ENCODE measurements at places on chromosomes 1 and 21.
A peak's percentile ranks its signal among the peaks of the same experiment; 100 is the strongest.

GRCh38 chr1:161258439-161259344 lies at the start of gene PCP4L1:
Gene PCP4L1, plus strand, starts transcription at chr1:161258745. Its CDS starts 230 bp downstream, at chr1:161258975.
- peak; percentile 35 for DNase-seq

- no peak for DNase-seq
Observed at GRCh38 chr1:87058343-87058649, 143.9 kb downstream of the HS2ST1 start.

DNA sequence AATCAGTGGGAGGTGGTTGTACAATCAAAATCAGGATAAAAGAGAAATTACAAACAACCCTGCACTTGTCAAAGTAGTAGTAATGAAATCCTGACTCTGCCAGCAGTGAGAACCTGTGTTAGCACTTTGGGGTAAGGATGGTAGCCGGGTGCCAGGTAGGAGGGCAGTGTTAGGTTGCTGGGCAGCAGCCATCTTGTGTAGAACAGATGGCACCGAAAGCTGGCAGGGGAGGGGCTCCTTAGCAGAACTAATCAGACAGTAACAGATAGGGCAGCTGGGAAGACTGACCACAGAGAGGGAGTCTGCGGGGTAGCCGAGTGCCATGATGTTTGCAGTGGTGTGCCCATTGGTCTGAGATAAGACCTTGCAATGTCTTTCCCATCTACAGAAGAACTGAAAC lies 137.3 kb downstream of the SDCCAG8 start:
- DNase-seq = peak; percentile 100

DNA sequence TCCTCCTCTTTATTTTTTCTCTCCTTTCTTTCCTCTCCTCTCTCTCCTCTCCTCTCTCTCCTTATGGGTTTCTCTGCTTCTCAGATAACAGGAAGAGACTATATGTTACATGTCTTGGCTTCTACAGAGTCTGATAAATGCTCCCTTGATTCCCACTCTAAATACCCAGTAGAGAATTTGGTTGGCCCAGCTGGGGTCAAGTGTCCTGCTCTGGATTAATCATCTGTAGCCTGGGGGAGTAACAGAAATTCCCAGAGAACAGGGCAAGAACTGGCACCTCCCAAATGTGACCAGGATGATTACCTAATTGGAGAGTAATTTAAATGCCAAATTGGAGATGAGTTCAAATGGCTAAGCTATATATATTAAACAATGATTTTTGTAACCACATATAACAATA lies 146.1 kb upstream of the LMO4 start:
- no peak for DNase-seq

DNA sequence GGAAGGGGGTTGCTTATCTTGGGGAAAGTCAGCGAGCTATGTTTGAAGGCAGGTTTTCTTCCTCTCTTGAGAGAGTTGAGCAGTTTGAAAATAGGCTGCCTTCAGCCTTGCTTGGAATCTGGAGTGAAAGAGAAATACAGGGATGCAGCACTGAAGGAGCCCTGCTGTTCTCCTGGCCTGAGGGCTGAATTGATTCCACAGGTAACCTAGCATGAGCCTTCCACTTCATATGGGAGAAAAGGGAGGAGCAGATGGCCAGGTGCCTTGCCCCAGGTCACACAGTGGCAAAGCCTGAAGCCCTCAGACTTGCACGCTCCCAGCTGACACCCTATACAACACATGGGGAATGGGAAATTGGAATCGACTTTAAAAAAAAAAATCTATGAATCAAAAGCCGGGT lies 88.0 kb upstream of the WLS start:
- DNase-seq = no peak

- DNase-seq = no peak
Observed at GRCh38 chr1:37476087-37476452, 1.7 kb downstream of the ZC3H12A start.

DNA sequence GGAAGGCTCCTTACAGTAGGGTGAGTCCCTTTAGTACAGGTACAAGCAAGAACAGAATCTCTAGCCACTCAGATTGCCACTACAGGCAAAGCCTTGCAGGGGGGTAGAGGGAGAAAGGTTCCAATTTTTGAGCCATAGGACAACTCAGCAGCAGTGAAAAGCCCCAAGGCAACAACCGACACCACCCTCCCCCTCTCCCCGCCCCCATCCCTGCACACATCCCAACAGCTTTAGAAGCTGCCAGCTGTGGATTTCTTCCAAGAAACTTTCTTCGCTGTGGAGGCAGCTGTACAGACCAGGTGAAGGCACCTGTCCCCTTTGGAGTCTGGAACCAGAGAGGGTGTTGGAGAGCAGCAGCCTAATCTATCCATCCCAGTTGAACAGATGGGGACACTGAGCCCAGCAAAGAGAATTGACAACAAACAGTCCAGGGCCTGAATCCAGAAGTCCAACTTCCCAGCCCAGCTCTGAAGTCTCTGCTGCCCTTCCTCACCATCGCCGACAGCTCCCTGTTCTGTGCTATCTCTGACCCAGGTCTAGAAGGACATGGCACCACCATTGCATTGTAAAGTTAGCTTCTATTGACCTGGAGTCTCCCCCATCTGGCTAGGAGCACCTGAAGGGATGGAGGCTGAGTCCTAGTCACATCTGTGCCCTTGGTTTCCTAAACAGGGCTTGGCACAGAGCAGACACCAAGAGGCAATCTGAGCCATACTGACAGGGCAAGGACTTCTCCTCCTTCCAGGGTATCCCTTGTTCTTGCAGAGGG lies 2.2 kb downstream of the TENT5B start:
- DNase-seq = no peak

DNA sequence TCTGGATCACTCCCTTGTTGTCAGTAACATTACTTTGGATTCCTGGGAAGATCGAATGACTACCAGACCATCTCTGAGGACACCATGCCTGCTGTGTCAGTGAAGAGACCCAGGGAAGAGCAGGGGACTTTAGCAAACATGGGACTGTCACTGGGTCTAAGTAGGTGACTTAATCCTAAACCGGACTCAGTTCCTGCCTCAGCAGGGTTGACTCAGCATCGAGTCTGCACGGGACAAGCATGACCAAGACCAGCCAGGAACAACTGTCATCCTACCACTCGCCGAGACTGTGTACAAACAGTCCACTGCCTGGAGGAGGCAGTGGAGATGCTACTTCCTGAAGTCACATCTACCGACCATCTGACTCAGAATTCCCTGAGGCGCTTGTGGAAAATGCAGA lies 53.2 kb upstream of the RAB4A start:
- DNase-seq = no peak

DNA sequence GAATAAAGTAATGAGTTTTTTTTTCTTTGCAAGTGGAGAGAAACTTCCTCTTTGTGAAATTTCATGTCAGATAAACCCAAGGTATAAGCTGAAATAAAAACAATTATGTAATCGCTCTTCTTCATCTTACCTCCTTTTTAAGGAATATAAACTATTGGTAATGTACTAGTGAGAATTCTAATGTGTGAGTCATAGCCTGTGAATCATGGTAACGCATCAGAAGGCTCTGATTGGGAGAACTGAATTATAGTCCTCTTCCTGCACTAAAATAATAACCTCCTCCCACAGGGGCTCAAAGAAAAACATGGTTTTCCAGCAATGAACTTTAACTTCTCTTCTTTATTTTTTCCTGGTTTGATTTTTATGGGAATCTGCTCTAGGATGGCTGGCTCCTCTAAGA lies 57.1 kb upstream of the COX20 start:
- DNase-seq = no peak

DNA sequence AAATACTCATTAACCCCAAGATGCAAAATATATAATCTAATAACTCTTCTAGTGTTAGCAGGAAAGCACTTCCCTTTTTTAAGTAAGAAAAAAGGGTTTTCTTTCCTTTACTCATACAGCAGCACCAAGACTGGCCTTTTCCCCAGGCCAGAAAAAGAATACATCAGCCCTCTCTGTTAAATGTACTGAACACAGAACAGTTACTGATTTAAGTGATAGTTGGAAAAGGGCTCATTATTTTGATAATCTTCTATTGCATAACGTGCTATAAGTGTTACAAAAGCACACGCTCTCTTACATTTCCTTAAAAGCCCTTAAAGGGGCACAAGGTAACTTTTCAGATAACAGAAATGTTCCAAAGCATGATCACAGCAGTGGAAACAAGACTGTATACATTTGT lies 142.9 kb downstream of the TIAM1 start:
- DNase-seq = no peak

GRCh38 chr1:171530676-171531075 lies 45.3 kb downstream of the PRRC2C start:
- DNase-seq = peak; percentile 3

GRCh38 chr1:94973309-94973922 lies 46.5 kb upstream of the CNN3 start:
- no peak for DNase-seq

- no peak for DNase-seq
Observed at GRCh38 chr1:154857441-154858215, 12.5 kb downstream of the KCNN3 start.

- DNase-seq = no peak
Observed at GRCh38 chr1:208974717-208975116, 608.8 kb upstream of the CAMK1G start.

- DNase-seq = no peak
Observed at GRCh38 chr1:27886744-27887143, 14.4 kb downstream of the THEMIS2 start.

DNA sequence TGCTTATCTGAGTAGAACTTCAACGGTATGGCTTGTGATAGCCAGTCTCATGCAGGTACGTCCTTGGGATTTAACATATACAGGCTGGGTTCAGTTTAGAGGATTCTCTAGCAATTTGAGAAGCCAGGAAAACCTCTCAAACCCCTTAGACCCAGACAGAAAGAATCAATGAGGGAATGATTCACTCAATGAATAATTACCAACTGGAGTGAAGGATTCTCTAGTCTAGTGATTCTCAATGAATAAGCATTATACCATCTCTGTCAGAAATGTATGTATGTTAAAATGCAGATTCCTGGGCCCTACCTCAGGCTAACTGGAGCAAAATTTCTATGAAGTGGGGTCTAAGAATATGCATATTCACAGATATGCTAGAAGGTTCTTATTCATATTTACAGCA lies 54.5 kb upstream of the APP start:
- no peak for DNase-seq

DNA sequence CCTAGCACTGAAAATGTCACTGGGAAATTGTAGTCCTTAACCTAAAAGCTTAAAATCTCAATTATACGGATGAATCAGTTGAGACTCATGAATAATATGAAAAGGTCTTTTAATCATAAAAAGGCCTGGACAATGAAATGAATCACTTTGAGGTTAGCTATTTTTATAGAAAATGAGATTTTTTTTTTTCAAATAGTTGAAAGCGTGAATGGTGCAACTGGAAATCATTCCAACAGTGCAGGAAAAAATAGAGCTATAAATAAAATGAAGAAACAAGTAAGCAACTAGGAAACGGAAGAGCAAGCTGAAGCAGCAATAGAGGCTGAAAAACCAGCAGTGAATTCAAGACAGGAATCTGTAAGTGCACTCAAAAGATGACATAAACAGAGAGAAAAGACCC lies 142.9 kb downstream of the BACH1 start:
- DNase-seq = no peak

- no peak for DNase-seq
Observed at GRCh38 chr21:36015045-36015444, 45.3 kb downstream of the SETD4 start.

GRCh38 chr1:14508613-14509012 lies 89.9 kb upstream of the KAZN start:
- DNase-seq = no peak

GRCh38 chr1:56289260-56289659 lies 290.1 kb downstream of the PLPP3 start:
- DNase-seq = no peak

DNA sequence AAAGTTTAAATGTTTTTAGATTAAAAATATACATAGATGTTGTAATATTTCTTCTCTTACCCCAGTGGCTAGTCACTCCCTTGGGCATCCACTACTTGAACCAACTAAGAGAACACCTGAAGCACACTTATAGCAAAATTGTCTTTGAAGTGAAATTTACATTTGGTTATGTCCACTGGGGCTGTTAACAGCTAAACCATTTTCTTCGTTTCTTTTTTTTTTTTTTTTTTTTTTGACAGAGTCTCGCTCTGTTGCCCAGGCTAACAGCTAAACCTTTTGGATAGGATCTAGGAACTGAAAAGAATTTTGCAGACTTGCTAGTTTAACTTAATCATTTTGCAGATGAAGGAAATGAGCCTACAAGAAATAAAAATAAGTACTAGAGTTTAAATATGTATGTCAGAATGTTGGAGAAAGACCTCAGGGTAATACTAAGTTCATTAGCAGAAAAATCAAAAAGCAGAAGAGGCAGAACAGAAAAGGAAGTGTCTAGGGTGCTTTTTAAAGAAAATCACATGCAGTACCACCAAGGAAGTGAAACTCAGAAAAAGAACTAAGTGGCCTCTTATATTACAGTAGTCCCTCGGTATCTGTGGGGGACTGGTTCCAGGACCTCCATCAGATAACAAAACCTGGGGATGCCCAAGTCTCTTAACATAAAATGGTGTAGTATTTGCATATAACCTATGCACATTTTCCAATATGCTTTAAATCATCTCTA lies 11.8 kb downstream of the DRAM2 start:
- no peak for DNase-seq

DNA sequence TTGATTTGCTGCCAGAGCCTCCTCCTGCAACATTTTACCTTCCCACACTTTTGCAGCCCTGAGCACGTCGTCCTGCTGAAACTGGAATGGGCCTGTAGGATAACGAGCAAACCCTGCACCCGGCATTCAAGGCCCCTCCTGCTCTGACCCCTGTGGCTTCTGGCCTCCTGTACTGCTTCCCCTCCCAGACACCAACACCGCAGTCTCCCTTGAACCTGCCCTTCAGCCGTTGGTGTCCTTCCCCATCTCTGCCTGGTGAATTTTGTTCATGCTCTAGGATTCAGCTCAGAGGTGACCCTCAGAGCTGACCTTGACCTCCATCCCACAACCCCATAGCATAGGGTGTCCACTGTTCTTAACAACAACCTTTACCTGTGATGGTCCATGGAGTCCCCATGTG lies 535.1 kb downstream of the MATN1 start:
- no peak for DNase-seq

GRCh38 chr1:156913809-156914387 lies 6.5 kb upstream of the LRRC71 start:
- DNase-seq = no peak

DNA sequence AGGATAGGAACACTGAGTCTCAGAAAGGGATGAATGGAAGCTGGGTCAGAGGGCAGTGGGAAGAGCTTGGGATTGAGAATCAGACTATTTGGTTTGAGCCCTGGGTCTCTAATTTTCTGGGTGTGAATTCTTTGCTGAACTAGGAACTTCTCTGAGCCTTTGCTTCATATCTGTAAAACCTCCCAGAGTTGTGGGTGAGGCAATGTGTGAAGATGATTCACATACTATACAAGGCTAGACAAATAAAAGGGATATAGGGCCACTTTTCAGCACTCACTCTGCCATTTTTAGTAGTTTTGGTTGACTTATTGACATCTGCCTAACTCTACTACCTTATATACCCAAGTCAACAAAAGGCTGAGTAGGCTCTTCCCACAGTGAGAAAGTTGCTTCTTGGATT lies 77.7 kb upstream of the JUN start:
- DNase-seq = no peak
